ENCODE measurements at places on chromosomes 16 and 17.

GRCh38 chr17:50059256-50059655 lies 3.3 kb downstream of the ITGA3 start:
- DNase-seq, result peak; percentile 65

GRCh38 chr16:30853758-30854157 lies 40.1 kb downstream of the BCL7C start:
- no peak for DNase-seq

DNA sequence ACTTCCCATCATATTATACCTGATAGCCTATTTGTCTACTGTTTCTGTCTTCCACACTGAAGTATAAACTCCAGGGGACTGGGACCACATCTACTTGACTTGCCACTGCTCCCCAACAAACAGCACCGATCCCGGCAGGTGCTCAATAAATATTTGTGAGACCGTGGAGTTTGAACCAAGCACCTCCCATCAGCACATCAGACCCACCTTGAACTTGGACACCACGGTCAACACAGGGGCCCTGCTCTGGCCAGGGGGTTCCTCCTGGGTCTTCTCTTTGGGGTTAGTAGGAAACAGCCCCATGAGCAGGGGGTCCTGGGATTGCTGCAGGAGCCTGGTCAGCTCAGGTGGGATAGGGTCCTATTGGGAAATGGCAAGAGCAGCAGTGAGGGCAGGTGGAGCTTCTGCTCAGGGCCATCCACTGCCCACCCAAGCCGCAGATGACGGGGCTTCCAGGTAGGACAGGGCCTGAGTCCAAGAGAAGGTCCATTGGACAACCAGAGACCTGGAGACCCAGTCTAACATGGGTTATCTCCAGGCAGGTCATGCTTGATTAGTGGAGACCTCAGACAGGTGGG lies 19.9 kb downstream of the ZNHIT3 start:
- no peak for DNase-seq

DNA sequence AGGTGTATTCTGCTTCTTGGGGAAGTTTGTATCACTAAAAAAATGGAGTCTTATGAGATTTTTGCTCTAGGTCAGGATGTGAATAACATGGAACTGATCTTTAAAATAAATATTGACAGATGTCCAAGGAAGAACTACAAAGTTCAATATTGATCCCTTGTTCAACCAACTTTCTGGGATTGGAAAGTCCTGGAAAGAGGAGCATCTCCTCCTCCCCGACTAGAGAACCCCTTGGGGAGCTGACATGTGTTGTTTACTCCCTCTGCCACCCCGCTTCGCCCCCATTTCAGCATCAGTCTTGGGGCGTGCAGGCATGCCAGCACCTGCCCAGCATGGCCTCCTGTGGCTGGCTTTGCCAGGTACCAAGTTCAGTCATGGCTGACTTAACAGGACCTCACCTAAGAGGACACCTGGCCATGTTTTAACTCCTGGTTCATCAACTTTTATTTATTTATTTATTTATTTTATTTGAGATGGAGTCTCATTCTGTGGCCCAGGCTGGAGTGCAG lies 33.8 kb downstream of the PMFBP1 start:
- no peak for DNase-seq

DNA sequence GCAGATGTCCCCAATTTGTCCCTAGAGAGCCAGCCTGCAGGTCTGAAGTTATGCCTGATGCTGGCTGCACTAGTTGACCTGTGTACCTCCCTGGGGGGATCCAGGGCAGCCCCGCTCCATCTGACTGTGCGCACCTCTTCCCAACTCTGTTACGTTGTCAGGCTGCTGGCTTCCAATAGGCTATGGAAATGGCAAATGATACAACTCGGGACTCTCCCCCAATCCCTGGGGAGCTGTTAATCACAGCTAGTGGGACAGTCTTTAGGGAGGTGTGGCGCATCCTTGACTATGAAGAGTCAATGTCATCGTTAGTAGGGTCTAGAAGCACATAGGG lies 30.1 kb downstream of the GPRC5B start:
- DNase-seq, result no peak

DNA sequence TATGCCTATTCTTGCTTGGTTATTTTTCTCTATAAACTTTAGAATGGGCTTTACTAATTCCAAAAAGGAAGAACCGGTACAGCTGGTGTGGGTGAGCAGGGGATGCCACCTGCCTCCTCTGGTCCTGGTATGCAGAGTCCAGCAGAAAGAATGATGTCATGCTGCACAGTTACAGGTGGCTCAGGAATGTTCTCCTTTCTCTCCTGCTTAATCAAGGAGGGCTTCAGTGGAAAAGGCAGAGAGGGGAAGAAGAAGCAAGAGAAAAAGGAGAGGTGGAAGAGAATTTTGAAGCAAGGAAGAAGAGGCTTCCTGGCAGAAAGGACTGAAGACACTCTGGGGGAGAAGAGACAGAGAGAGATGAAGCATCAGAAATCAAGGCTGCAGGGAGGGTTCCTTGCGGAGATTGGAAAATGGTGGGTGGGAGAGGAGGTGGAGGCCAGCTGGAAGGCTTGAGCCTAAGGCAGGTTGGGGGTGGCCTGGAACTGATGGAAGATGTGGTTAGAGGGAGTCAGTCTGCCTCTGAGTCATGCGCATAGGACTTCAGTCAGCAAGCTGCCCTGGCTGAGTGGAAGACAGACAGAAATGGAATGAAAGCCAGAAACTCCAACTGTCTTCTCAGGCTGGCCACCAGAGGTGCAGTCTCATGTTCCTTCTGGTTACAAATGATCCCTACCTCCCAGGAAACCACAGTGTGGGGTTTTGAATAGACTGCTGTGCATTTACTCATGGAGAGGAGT lies 64.6 kb upstream of the CRHR1 start:
- DNase-seq, result peak; percentile 14

- DNase-seq, result no peak
Measured at GRCh38 chr16:80743772-80744171, 60.6 kb downstream of the CDYL2 start.

DNA sequence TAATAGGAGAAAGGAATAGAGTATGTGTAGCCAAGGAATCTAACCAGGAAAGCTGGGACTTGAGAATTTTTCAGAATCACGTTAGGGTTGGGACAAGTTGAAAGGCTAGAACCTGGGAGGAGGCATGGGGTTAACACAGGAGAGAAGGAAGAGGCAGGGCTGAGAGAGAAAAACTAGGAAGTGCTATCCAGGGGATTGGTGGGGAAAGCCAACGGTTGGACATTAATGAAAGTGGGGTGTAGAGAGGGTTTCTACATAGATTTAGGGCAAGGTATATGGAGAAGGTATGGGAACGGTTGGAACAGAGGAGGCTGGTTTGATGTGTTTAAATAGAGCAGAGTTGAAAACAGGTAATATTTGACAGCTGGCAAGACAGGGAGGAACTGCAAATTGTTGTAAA lies 2.7 kb downstream of the SRRM2 start:
- DNase-seq, result no peak

DNA sequence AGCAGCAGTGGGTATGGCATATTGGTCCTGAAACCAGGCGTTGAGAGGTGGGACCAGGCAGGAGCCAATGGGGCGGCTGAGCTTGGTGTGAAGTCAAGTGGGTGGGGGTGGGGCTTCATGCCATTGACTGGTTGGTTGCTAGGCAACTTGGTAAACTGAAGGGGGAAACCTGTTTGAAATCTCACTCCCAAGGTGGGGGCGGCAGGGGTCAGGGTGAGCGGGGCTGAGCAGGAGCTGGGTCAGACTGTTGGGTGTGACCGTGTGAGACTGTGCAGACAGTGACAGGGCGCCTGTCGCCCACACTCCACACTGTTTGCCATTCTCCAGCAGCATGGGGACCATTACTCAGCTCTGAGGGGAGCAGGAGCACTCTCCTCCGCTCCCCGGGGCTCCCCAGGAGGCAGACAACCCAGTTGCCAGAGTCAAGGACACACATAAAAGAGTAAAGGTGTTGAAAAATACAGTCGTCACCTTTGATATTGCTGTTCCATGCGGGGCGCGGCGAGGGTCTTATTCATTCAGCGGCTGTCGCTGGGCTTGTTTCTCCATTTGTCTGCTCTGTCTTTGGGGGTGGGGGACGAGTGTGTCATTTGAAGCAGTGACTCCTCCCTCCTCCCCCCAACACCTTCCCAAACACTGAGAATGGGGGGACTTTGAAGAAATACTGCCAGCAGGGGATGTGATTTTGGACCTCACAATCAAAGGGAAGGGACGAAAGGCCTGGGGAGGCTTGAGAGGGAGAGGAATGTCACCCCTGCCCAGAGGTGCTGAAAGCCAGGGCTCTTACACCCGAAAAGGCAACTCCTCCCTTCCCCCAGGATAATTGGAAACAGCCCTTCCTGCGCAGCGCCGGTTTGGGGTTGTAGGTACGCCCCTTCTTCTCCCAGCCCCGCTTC lies 1.2 kb upstream of the EFNB3 start:
- peak; percentile 29 for DNase-seq

DNA sequence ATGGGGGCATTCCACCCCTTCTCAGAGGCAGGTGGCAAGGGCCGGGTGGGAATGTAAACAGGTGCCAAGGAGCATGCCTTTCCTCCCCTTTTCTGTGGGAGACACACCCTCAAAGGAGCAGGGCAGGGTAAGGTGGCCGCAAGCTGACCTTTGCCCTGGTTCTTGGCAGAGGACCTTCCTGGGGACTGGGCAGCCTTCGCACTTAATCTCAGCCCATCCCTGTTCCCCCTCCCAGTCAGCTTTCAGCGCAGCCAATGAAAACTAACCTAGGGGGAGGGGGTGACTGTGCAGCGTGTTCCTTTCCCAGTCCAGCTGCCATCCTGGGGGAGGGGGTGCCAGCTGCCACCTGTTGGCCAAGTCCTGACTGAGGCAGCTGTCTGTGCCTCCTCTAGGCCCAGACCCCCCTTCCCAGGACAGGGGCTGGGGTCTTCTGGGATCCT lies 2.8 kb downstream of the TRAF4 start:
- DNase-seq, result peak; percentile 91

- DNase-seq, result no peak
Measured at GRCh38 chr16:50816901-50817555, 75.1 kb downstream of the CYLD start.

DNA sequence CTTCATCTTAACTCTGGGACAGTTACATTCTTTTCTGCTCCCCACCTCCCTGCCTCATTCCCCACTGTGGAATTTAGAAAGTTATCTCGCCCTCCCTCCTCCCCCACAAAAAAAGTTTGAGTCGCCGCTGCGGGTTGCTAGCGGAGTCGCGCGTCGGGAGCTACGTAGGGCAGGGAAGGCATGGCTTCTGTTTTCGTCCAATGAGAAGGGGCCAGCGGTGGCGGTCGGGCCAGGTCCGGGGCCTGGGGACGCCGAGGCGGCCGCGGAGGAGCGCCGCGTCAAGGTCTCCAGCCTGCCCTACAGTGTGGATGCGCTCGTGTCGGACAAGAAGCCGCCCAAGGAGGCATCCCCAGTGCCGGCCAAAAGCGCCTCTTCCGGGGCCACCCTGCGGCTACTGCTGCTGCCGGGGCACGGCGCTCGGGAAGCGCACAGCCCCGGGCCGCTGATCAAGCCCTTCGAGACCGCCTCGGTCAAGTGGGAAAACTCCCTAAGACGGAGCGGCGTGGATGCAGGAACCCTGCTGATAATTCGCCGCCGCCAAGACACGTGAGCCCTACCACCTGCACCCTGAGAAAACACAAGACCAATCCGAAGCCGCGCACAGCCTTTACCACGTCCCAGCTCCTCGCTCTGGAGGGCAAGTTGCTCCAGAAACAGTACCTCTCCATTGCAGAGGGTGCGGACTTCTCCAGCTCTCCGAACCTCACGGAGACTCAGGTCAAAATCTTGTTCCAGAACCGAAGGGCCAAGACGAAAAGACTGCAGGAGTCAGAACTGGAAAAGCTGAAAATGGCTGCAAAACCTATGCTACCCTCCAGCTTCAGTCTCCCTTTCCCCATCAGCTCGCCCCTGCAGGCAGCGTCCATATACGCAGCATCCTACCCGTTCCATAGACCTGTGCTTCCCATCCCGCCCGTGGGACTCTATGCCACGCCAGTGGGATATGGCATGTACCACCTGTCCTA lies 8.9 kb downstream of the OR4D1 start:
- DNase-seq, result peak; percentile 48

DNA sequence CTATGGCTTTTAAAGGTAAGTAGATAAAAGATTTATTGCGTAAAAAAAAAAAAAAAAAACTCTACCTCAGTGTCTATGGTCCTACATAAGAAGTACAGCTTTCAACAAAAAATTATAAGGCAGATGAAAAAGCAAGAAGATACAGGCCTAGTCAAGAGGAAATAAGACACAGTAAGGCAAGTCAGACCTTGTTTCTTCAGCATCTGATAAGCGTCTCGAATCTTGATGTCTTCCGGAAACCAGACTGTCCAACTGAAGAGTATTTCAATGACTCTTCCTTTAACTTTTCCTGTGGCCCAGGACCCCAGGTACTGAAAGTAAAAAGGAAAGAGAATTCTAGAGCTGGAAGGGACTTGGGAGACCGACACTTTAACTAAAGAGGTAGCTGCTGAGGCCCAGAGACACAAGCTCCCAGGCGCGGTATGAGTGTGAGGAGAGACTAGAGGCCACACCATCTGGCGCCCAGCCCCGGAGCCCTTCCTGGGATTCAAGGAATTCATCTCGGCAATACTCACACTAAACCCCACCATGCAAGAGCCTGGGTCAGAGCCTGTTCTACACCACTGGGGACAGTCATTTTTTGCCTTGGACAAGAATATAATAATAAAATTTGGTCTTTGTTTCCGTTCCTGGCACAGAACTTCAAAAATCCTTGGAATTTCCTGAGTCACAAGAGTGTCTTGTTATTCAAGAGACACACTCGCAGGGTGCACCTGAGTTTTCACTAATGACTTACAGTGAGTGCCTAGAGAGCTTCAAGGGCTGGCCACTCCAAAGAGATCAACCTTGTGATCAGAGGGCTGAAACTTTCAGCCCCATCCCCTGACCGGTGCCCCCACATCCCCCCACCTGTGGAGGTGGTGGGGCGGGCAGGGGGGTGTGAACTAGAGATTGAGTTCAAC lies 18.6 kb downstream of the GGA2 start:
- no peak for DNase-seq

- no peak for DNase-seq
Measured at GRCh38 chr16:6956511-6956910, 376.1 kb upstream of the RBFOX1 start.

- DNase-seq, result peak; percentile 46
Measured at GRCh38 chr17:7632492-7632894, 2.6 kb downstream of the SHBG start.

DNA sequence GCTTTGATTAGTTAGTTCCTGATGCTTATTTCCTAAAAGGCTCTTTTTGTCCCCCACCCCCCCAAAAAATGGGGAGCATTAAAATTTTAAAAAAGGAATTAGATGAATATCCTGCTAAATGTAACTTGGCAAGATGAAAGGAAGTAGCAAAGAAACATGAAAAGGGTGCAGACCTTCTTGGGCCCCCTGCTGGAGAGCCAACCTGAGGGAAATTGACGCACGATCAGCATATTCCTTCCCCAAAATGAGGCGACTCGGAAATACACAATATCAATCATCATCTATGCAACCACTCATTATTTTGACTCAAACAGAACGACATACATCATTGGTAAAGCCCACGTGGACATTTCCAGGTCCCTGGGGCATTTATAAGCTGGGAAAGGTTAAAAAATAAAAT lies 59.7 kb downstream of the GRIN2A start:
- no peak for DNase-seq

DNA sequence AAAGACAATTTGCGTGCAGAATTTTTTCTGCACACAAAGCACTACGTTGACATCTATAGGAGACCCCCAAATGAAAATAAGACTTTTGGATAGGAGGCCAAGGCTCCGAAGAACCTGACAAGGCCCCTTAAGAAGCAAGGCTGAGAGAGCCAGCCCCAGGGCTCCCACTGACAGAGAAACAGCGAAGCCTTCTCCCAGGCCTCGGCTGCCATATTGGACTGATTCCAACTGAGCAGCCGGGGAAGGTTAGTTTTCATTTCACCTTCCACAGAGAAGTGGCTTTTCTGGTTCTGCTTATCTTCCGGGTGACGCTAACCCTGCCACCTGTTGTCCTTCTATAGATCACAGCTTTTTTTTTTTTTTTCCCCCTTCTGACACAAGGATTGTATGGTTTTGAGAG lies 356.7 kb downstream of the SOX9 start:
- DNase-seq, result peak; percentile 82
